ENCODE measurements at places on chromosomes 16 and 17.

- DNase-seq, result peak; percentile 26
Observed at GRCh38 chr17:3043737-3044365, 19.6 kb downstream of the OR1D5 start.

DNA sequence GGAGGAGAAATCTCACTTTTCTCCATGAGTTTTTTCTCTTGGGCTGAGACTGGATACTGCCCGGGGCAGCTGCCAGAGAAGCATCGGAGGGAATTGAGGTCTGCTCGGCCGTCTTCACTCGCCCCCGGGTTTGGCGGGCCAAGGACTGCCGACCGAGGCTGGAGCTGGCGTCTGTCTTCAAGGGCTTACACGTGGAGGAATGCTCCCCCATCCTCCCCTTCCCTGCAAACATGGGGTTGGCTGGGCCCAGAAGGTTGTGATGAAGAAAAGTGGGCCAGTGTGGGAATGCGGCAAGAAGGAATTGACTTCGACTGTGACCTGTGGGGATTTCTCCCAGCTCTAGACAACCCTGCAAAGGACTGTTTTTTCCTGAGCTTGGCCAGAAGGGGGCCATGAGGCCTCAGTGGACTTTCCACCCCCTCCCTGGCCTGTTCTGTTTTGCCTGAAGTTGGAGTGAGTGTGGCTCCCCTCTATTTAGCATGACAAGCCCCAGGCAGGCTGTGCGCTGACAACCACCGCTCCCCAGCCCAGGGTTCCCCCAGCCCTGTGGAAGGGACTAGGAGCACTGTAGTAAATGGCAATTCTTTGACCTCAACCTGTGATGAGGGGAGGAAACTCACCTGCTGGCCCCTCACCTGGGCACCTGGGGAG is 19.1 kb downstream of the NGFR start:
- no peak for DNase-seq

DNA sequence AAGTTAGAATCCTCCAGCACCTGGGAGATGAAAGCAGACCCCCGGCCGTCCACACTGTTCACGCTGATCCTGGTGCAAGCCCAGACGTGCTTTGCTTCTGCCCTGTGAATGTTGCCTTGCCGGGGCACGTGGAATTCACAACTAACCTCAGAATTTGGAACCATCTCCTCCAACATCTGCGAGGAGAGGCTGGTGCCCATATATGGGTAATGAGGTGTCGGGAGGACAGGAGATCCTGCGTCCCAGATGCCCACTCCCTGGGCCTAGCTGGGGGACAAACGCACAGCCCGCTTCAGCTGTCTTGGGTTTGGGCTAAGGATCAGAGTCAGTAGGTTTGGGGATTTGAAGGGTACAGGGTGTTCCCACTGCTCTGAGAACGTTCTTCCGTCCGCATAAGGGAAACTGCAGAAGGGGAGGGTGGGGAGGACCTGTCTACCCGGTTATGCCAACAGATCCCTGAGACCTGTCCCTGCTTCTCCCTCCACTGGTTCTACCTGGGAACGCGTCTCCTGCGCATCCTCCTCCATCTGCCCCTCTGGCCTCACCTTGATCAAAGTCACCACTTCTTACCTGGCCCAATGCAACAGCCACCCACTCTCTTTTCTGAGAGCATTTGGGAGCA is 14.1 kb downstream of the PPL start:
- no peak for DNase-seq

DNA sequence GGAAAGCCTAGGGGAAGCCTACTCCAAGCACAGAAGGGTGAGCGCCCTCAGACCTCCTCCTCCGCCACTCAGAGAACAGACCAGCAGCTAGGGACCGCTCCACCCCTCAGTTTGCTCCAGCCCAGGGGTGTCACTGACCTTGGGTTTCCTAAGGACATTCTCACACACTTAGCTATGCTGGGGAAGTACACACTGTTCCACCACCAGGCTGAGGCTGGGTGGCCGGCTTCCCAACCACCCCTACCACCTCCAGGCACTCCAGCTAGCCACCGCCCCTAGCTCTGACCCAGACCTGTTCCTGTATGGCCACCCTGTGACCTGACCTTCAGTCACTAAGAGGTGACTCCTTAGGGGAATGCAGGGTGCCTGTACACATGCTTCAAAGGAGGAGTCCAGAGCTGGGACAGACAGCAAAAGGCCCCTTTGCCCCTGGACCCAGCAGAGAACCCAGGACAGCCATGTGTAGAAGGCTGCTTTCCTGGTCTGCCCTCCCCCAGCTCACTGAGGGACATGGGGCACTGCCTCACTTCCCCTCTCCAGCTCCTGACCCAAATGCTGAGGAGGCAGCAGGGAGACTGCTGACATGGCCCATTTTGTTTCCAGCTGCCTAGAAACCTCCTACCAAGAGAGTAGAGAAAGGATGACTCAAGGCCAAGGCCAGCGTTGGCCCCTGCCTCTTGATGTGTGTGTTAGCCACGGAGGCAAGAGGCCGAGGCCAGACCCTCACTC is 6.7 kb downstream of the HSPB9 start:
- no peak for DNase-seq

- DNase-seq, result no peak
Observed at GRCh38 chr16:89374393-89374960, 115.9 kb downstream of the ANKRD11 start.

DNA sequence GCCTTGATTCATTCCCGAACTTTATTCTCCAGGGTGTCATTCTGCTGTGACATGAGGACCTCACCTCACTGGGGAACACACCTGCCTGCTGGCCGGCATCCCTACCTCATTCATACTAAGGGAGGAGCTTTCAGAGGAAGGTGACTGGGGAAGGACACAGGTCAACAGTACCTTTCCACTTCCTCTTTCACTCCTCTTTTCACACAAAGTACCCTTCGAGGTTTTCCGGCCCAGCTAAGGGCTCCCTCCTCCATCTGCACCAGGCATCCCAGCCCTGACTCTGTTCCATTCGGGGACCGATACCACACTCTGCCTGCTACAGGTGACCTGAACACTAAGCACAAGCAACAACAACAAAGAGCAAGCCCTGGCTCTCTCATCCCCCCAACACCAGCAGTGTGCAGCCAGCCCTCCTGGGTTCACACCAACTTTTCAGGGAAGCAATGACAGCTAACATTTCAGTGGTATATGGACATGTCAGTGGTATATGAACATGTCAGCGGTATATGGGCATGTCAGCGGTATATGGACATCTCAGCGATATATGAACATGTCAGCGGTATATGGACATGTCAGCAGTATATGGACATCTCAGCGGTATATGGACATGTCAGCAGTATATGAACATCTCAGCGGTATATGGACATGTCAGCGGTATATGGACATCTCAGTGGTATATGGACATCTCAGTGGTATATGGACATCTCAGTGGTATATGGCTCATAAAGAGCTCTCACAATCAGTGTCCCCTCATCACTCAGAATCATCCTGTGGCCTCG is 16.0 kb downstream of the TRIM25 start:
- DNase-seq, result no peak

GRCh38 chr16:88911946-88912310 is 45.5 kb upstream of the PABPN1L start:
- DNase-seq, result no peak

Measured in CD4-positive, alpha-beta T cell (primary cell).